ENCODE measurements at places on chromosomes 1 and 21.
A peak's percentile ranks its signal among the peaks of the same experiment; 100 is the strongest.

DNA sequence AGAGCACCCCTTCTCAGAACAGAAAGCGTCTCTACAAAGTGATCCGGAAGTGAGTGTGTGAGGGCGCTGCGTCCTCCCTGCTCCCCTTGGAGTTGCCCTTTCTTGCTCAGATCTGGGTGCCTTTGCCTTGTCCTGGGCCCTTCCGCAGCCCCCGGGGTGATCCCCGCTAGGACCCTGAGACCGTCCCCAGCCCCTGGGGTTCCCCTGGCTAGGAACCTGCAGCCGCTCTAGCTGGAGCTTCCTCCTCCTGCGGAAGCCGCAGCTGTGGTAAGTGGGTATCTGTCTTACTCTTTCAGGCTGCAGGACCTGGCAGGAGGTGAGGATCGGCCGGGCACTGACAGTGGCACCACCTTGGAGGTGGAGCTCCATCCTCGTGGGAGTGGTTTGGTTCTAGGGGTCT, 11.2 kb downstream of the RRP1 start:
- DNase-seq, result no peak

DNA sequence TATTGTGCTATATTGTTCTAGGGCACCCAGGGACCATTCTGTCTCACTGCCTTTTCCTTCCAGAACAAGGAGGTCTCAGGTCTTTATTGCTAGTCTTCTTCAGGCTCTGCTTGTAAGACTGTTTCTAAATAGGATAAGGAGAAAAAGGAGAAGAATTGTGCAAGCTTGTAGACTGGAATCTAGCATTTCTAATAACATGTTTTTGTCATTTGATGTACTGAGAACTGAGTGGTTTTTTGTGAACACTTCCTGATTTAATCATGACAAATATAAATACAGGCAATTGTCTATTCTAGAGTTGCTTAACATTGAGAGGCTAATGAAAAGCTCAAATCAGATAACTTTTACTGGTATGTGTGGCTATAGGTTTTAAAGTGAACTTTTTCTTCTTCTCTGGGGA, 77.6 kb downstream of the CLIC4 start:
- no peak for DNase-seq

GRCh38 chr1:203151362-203152157, 24.0 kb downstream of the ADORA1 start:
- DNase-seq, result no peak

DNA sequence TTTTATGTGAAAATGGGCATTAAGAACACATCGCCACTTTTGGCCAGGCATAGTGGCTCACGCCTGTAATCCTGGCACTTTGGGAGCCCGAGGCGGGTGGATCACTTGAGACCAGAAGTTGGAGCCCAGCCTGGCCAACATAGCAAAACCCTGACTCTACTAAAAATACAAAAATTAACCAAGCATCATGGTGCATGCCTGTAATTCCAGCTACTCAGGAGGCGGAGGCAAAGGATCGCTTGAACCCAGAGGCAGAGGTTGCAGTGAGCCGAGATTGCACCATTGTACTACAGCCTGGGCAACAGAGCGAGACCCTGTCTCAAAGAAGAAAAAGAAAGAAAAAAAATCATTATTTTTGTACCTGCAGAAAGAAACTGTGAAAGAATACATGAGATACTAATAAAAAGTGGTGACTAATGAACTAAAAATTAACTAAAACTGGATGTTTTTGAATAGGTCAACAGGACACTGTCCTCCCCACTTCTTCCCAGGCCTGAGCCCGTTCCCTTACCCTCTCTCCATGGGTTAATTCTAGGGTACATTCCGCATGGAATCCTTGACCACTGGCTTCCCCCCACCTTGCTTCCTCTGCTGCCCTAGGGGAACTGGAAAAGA, 8.3 kb upstream of the TINAGL1 start:
- DNase-seq, result no peak

- DNase-seq, result no peak
Measured at GRCh38 chr1:211479624-211480023, 12.3 kb downstream of the RD3 start.

DNA sequence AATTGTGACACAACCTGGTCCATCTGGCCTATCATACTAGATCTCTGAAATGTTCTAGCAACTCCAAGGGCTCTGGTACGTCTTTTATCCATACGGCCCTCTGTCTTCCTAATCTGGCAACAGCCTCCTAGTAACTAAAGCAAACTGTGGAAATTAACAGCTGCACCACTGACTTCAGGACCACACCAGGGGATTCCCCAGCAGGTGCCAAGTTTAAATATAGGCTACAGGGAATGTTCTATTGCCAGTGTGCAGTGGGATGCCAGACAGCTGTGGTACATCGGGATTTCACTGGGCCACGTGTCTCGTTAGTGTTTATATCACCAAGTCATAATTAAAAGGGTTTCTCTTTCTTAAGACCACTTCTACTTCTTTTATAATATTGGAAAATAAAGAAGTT, 94.3 kb downstream of the RGS2 start:
- DNase-seq, result no peak

DNA sequence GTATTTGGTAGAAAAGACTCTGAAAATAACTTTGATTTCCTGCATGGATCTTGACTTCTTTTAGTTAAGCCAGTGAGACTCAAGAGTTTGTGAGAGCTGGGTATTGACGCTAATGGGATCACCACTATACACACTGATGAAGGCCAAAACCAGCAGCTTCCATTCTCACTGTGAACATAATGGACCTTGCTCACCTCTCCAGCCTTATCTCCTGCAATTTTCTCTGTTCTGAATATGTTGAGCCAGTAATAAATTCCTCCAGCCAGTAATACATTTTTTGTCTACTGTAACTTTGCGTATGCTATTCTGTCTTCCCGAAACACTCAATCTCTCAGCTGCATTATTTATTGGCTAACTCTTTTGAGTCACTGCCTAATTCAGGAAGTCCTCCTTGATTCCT, 111.6 kb upstream of the PPP2R5A start:
- DNase-seq, result no peak

GRCh38 chr1:118992868-118993699, 4.9 kb upstream of the TBX15 start:
- peak; percentile 42 for DNase-seq

DNA sequence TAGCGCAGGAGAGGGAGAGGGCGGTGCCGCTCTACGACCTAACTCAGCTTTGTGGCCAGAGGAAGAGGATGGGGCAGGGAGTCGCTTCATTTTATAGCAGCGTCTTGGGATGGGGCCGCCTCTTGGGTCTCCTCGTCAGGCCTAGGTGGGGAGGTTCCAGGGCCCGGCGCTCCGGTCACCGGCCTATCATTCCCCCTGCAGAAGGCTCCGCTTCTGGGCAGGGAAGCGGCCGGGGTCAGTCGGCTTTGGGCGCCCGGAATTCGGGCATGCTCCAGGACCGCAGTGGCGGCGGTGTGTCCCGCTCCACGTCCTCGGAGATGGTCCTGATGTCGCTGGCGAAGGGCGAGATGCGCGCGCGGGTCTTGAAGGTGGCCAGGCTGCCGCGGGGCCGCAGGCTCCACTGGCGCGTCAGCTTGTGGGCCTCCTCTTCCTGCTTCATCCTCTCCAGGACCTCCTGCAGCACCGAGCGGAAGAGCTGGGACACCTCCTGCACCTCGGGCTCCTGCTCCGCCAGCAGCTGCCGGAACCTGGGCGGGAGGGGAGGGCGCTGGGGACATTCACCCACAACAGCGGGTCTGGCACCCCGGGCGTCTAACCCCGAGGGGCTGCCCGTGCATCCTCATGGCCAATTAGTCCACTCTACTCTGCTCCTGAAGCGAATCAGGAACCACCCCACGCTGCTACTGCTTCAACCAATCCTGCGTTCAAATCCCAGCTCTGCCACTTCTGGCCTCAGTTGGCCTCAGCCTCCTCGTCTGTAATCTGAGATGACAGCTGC, 13.0 kb downstream of the RD3 start:
- no peak for DNase-seq

DNA sequence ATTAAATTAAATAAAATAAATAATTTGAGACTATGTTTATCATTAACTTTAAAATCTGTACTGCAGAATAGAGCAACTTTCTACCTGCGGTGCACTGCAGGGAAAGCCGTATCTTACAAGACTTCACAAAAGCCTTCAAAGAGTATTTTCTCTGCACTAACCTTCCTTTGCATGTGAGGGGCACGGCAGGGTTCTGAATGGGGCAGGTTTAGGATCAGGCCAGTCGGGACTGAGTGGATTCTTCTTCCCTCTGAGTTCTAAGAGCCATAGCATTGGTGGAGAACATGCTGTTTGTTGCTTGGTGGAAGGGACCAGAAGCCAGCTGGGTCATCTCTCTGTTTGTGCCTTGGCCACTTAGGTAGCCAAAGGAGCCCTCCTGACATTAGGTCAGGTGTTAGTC, 55.2 kb upstream of the LGALS8 start:
- DNase-seq, result no peak

DNA sequence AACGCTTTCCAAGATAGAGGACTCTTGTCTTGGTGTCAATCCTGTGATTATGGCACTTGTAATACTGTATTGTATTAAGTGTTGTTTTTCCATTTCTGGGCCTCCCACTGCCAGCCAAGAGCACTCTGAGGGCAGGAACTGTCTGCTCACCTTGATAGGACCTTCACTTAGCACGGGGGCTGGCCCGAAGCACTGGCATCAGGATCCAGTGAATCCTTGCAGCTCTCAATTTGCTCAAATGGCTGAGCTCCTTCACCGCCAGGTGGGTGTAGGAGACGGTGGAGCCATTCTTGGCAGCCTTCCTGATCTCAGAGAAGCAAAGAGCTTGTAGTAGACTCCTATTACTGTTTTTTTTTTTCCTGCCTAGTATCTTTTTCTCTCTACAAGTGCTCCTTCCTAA, 17.7 kb downstream of the MECR start:
- no peak for DNase-seq

- no peak for DNase-seq
Measured at GRCh38 chr21:33578214-33578613, 10.3 kb downstream of the DONSON start.

GRCh38 chr1:84101204-84101603, 42.9 kb upstream of the PRKACB start:
- no peak for DNase-seq

- no peak for DNase-seq
Measured at GRCh38 chr21:29017639-29018237, 1.4 kb downstream of the RWDD2B start.

DNA sequence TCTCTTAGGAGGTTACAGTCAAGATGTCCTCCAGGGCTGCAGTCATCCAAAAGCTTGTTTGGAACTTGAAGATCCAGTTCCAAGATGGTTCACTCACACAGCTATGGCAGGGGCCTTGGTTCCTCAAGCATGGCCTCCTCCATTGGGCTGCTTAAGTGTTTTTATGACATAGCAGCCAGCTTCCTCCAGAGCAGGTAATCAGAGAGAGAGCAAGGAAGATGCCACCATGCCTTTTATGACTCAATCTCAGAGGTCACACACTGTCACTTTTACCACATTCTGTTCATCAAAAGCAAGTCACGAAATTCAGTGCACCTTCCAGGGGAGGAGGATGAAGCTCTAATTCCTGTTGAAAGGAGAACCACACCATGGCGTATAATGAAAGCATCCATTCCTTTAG, 17.1 kb downstream of the ELAPOR1 start:
- DNase-seq, result no peak

DNA sequence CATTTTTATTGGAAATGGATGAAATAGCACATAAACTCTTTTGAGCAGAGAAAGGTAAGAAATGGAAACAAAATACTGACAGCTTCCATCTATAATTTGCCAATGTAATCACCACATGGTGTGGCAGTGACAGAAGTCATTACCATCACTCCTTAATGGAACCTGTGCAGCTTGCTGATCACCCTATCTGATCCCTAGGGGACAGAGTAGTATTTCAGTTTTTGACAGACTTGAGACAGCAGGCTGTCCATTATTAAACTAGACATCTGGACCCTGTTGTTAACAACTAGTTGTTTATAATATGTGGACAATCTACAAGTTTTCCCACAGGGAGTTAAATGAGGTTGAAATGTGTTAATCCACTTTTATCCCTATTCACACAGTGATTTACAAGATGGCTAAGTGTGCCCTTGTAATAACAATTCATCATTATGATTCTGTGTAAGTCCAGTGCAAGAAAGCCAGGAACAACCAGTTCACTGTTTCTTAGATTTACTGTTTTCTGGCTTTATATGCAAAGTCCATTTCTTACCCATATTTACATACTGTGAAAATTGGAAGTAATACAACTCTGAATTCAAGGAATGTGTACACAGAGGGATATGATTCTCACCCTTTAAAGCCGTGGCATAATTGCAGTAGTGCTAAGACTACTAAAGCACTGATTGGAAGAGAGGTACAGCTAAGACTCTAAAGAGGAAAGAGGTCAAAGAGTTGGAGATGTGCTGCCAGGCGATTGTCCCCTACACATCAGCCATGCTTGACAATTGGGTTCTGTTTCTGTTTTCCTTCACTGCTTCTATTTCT, 9.1 kb downstream of the KCNT2 start:
- DNase-seq, result no peak

Data from Calu3 (cell line).